ENCODE measurements at places on chromosomes 2 and 18. TPM values are rescaled to one million over a fixed set of nuclear protein-coding genes. Genes with fewer than 3 reads are reported as not detected.

Gene SP140L
- total RNA-seq, result 54.0 TPM

Gene ARMC9
- total RNA-seq, result 2.5 TPM

Gene MYL12A
- total RNA-seq, result 658 TPM

Gene AMER3
- total RNA-seq, result not detected

Gene RAD51AP2
- total RNA-seq, result not detected

Data from natural killer cell treated with Interleukin-12 subunit alpha and Interleukin-12 subunit beta and Interleukin-15 and Interleukin-18, amount 100 ng/mL, for 72 hours (primary cell).